Diencephalon (tissue), 1 donor: ENCODE measurements at places on chromosomes 11 and 22. TPM values are rescaled to one million over a fixed set of nuclear protein-coding genes. Genes with fewer than 3 reads are reported as not detected.

The FBLN1 gene
- 27.0 TPM for total RNA-seq

The BANF1 gene
- 26.3 TPM for total RNA-seq

The GAL gene
- 1.8 TPM for total RNA-seq

The ZDHHC5 gene
- 25.8 TPM for total RNA-seq

The CARD10 gene
- 4.6 TPM for total RNA-seq

The FGF19 gene
- total RNA-seq, result 2.3 TPM

The PRR5L gene
- 14.3 TPM for total RNA-seq

The MYEOV gene
- total RNA-seq, result not detected

The NPAS4 gene
- 1.6 TPM for total RNA-seq

The DEUP1 gene
- 1.8 TPM for total RNA-seq

The MPZL3 gene
- total RNA-seq, result 2.8 TPM

The SCN2B gene
- 15.0 TPM for total RNA-seq

The SHANK3 gene
- 13.6 TPM for total RNA-seq

The SUSD2 gene
- total RNA-seq, result 0.23 TPM

The ASPHD2 gene
- 15.5 TPM for total RNA-seq

The TPBGL gene
- total RNA-seq, result 0.46 TPM
